Stimulated activated CD4-positive, alpha-beta T cell treated with anti-CD3 and anti-CD28 coated beads, TNF-alpha, amount 100 ng/mL, for 1 hour (primary cell): ENCODE measurements at places on chromosomes 2 and 18.

GRCh38 chr2:217262911-217263310 lies 403.0 kb upstream of the TNP1 start:
- no peak for DNase-seq

GRCh38 chr2:97848306-97848705 lies 134.9 kb downstream of the ZAP70 start:
- DNase-seq: no peak

GRCh38 chr18:78429127-78430108 lies 550.2 kb upstream of the SALL3 start:
- DNase-seq: no peak

- no peak for DNase-seq
Observed at GRCh38 chr2:121398853-121399252, 113.9 kb upstream of the TFCP2L1 start.

GRCh38 chr2:228540976-228541375 lies 359.5 kb upstream of the SPHKAP start:
- DNase-seq: no peak

DNA sequence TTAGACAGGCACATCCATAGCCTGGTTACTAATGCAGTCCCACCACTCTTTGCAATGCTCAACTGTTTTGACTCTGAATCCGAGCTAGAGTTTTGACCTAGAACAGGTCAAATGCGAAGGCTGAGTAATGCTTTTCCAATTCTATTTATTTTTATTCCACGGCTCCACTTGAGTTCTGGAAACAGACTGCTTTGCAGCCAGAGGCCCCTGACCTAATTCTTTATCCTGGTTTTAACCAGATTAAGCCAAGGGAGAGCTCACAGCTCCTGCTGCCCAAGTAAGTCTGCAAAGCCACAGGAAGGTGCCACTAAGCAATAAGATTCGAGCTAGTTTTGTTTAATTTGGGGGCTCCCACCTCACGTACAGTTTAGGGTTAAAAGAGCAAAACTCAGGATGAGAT lies 51.4 kb downstream of the MREG start:
- DNase-seq: no peak

DNA sequence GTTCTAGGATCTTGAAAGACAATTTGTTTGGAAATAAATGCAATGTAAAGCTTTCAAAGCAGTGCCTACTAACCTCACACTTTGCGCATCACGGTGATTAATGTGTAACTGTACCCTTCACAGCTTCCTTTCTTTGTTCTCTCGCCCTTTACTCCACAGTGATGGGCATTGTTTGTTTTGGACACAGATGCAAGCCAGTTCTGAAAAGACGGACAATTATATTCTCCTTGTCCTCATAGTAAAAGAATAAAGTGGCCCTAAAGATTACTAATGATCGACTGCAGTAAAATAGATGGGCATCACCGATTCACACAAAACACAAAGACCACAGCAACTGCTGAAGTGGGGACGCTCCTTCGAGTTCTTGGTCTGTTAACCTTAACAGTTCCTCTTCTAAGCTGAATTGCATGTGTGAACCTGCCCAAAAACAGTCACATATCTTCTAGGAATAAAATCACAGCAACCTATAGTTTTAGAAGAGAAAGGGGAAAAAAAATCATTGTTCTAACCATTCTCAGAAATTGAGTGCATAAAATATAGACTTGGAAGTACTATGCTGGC lies 7.7 kb downstream of the L3MBTL4 start:
- DNase-seq: no peak

DNA sequence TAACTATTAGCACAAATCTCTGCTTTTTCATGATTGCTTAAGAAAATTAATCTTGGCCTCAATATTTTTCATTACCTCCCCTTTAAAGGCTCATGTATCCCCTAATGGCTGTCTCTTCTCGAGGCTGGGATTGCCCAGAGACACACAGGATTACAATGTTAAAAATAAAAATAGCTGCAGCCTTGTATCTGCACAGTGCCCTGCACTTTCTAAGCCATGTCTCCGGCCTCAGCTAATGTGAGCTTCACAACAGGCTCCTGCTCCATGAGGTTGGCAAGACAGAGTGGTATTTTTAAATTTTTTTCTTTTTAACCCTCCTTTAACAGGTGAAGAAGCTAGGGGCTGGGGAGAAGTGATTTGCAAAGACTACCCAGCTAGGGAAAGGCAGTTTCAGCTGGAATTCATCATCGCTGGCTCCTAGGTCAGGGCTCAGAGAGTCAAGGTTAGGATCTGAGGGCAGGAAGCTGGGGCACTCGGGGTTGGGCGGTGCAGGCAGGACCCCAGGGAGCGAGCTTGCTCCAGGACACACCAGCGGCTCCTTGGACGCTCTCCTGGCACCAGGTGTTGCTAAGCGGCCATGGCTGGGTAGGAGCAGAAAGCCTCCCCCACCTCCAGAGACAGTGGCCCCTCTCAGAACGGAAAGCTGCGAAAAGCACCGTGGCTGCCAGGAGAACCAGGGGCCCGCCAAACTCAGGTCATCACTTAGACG lies 135.6 kb downstream of the SMAD2 start:
- DNase-seq: no peak

GRCh38 chr2:148495586-148495985 lies 149.0 kb upstream of the EPC2 start:
- DNase-seq: no peak

DNA sequence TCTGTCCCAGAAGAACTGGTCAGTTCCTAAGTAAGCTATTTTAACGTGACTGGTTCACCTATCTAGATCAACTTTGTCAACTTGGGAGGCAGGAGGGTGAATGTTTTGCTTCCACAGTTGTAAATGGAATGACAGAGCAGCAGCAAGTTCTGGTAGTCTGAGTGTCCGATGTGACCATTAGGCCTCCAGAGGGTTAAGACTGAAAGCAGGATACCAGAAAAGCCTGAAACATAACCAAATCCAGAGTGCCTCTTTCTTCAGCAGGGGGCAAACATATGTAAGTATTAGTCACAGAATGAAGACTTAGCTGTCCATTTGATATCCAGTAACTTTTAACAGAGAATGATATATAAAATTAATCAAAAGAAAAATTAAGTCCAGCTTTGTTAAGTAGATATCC lies 9.2 kb downstream of the HOXD3 start:
- DNase-seq: no peak

- no peak for DNase-seq
Observed at GRCh38 chr18:29188760-29189159, 1011.8 kb upstream of the CDH2 start.

DNA sequence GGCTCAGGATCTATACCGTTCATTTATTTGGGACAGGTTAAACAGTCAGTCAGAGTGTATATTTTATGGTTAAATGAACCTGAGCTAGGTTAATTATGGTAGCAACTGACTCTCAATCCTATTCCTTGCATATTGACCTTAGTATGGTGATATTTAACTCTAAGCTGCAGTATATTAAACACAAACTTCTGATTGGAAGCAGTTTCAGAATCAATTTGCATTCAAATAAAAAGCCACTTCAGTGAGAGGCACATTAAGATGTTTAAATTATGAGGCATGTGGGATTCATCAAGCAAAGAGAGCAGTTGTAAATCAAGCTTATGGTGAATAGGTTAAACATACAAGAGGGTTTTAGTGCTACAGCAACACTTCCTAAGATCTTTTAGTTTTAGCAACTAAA lies 40.4 kb downstream of the FRZB start:
- DNase-seq: no peak

GRCh38 chr2:51510303-51510702 lies 478.4 kb upstream of the NRXN1 start:
- DNase-seq: no peak

- DNase-seq: no peak
Observed at GRCh38 chr2:106982350-106982749, 96.4 kb upstream of the ST6GAL2 start.

GRCh38 chr2:32357318-32358110 lies 691 bp downstream of the BIRC6 start:
- no peak for DNase-seq

DNA sequence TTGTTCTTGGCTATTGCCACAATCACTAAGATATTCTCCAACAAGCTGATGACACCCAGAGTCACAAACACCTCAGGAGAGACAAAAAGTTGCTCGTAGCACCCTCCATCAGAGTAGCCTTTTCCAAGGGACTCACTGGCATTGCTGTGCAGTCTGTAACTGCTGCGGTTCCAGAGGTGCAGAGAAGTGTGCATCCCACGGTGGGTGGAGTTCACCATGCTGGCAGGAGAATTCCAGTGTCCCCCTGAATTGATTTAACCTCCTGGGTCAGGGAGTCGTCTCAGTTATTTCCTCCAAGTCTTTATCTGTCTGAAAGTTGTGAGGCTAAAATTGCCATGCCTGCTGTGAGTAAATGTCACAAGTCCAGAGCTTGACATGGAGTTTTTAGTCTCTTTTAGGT lies 443 bp downstream of the MC4R start:
- DNase-seq: no peak

GRCh38 chr2:16114070-16114469 lies 173.7 kb downstream of the MYCN start:
- DNase-seq: no peak

DNA sequence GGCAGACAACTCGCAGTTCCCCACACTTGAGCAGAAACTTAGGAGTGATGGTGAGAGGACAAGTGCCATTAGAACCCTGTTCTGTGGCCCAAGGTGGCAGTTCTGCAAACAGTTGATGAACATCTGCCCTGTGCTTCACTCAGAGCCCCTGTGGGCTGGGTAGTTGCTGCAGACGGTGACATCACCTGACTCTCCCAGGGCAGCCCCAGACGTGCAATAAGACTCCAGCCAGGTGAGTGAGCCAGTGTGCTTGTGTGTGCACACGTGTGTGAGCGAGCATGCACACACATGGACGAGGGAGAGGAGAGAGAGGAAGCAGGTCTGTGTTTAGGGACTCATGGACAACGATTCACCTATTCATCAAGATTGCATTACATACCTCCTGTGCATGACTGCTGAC lies 136.0 kb upstream of the GLI2 start:
- DNase-seq: no peak

GRCh38 chr2:202669841-202670240 lies 35.1 kb downstream of the FAM117B start:
- no peak for DNase-seq

- DNase-seq: no peak
Observed at GRCh38 chr18:38933322-38933721, 1367.7 kb upstream of the CELF4 start.

GRCh38 chr2:32783469-32783868 lies 155.6 kb downstream of the TTC27 start:
- no peak for DNase-seq

GRCh38 chr18:907115-907884 lies 2.6 kb downstream of the ADCYAP1 start:
- DNase-seq: no peak

GRCh38 chr18:57253903-57254302 lies 98.5 kb upstream of the ST8SIA3 start:
- no peak for DNase-seq

GRCh38 chr2:54559593-54560145 lies 103.5 kb downstream of the SPTBN1 start:
- no peak for DNase-seq

GRCh38 chr2:215772003-215772402 lies 241.3 kb downstream of the MREG start:
- no peak for DNase-seq

GRCh38 chr18:2998644-2999043 lies 14.3 kb downstream of the LPIN2 start:
- no peak for DNase-seq

GRCh38 chr18:54229421-54230059 lies 5.1 kb upstream of the MBD2 start:
- no peak for DNase-seq

GRCh38 chr2:25252291-25253152 lies 84.1 kb upstream of the POMC start:
- no peak for DNase-seq

GRCh38 chr2:209208211-209208610 lies 215.6 kb upstream of the MAP2 start:
- no peak for DNase-seq

DNA sequence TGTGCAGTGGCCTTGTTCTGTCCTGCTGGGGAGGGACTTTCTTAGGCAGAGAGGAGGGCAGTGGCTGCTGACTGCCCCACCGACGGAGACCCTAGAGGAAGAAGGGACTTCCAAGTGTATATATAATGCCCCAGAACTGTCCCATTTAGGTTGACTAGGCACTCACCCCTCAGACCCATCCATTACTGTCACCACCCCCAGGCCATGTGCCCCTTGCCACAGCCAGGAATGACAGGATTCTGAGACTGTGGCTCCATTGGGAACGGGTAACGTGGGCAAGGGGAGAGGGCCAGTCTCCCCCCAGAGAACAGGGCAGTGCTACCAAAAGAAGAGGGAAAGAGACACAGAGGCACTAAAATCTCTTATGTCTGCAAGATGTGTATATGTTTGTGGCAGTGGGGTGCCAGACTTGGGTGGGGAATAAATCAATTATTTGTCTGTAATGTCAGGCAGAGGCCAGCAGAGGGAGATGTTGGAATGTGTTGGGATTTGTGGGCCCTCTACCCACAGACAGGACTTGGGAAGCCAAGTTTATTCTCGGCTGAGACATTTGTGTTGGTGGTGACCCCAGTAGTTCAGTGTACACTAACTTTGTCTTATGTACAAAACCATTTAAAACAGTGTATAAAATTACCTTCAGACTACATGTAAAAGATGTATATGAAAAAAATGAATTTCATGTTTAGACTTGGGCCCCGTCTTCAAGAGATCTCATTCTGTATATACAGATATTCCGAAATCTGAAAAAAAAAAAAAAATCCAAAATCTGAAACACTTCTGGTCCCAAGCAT lies 24.0 kb upstream of the TMEM37 start:
- no peak for DNase-seq

DNA sequence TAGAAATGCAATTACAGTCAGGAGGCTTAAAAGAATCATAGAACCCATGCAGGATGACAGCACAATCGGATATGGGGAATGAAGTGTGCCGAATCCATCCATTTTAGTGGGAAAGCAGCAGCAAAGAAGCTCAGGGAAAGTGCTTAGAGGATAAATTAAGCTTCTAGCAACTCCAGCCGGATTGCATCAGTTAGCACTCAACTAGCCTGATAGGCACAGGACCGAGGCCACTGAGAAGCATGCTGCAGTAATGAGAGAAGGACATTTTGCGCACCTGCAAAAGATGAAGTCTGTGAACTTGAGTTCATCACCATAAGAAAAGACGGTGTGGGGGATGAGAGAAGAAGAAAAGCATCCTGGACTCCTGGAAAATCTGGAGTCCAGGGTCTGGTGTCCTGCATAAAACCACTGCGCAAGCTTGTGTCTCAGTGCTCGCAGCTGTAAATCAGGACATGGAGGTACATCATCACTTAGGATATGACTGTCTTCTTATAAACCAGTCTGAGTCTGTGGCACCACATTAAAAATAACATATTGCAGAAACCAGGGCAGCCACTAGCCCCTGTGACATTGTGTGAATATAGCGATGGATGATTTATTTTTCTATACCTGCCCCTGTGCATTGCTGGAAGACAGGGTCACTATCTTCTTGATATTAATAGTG lies 665.5 kb upstream of the SOX11 start:
- no peak for DNase-seq

GRCh38 chr18:25518716-25519053 lies 166.7 kb upstream of the ZNF521 start:
- no peak for DNase-seq

DNA sequence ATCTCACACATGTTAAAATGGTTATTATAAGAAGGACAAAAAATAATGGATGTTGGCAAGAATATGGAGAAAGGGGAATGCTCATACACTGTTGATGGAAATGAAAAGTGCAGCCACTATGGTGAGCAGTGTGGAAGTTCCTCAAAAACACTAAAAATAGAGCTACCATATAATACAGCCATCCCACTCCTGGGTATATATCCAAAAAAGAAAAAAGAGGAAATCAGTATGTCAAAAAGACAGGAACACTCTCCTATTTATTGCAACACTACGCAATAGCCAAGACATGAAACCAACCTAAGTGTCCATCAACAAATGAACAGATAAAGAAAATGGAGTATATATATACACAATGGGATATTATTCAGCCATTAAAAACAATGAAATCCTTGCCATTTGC lies 642.6 kb downstream of the RNF144A start:
- no peak for DNase-seq
